IPS DF 6.9 (cell line): ENCODE measurements at places on chromosomes 11 and 22.
A peak's percentile ranks its signal among the peaks of the same experiment; 100 is the strongest.

- DNase-seq, result no peak
Observed at GRCh38 chr11:106853850-106854401, 164.3 kb downstream of the GUCY1A2 start.

DNA sequence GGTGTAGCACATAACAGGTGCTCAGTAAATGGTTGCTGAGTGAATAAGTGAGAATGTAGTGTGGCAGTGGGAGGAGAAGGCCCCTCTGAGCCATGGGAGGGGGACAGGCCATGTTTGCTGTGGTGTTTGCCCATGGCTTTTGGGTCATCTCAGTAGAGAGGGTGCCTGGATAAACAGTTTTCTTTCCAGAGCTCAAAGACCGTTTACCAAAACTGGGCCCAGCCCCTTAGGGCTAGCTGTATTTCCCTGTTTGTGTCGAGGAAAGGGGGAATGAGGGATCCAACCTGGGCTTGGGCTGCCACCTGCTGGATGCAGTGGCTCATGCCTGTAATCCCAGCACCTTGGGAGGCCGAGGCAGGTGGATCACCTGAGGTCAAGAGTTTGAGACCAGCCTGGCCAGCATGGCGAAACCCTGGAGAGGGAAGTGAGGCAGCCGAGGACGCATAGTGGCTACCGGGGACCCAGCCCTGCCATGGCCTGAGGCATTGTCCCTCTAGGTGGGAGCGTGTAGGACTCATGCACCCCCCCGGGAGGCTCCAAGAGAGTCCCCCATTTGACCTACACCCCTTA, 8.7 kb upstream of the LTO1 start:
- no peak for DNase-seq

GRCh38 chr11:1425439-1425838, 35.7 kb downstream of the BRSK2 start:
- DNase-seq, result no peak

GRCh38 chr11:119518746-119519730, 96.1 kb upstream of the THY1 start:
- peak; percentile 52 for DNase-seq

DNA sequence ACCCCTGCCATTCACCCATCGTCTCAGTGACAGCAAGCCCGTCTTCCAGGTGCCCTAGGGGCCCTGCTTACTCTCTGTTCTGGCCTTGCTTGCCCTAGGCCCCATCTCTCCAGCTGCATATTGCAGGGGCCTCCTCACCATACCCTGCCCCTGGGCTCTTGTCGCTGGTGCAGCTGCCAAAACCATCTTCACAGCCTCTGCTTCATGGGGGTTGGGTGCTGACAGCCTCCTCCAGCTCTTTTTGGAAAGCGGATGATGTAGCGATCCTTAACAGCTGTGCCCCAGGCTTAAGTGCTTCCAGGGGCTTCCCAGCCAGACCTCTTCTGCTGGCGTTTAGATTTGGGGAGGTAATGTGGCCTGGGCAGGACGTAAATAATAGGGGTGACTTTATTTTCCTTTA, 61.2 kb upstream of the SUSD2 start:
- no peak for DNase-seq
